ENCODE measurements at places on chromosomes 1 and 21.
A peak's percentile ranks its signal among the peaks of the same experiment; 100 is the strongest.

DNA sequence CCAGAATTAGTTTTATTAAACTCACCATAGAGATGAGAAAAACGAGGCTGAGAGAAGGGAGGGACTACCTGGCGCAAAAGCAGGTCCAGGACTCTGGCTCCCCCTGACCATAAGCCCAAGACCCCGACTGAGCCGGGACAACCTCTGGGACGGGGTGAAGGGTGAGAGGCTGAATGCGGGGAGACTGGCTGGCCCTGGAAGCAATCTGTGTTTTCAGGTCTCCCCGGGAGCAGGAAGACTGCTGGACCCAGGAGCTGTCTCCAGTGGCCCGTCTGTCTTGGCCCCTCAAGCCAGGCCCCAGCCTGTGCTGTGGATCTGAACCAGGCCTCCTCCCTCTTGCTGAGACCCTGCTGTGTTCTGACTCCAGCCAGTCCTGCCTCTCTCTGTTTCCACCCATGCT, 240.8 kb downstream of the TRABD2B start:
- no peak for DNase-seq

DNA sequence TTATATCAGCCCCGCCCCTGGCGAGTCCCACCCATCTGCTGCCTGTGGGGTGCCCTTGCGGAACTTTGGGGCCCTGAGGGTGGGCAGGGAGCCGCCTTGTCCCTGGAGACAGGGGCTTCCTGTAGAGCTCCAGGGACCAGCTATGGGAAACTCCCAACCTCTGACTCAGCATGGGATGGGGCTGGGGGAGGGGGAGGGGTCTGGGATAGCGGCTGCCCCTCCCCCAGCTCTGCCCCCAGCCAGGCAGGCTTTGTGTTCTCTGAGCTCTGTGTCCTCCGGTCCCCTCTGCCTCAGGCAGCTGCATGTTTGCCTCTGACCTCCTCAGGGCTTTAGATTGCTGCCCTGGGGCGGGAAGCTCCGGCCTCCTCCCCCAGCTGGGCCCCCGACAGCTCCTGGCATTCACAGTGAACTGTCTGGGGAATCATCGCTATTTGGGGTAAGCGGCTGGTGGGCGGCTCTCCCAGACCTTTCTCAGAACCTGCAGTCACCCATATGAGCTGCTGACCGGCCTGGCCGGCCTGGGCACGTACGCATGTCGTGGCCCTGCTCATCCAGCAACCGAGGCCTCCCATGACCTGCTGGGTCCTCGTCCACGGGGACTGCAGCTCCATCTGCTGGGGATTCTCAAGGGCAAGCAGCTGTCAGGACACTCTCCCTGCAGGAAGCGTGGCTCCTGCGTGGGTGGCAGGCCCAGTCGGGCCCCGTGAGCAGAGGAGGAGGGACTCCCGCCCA, 17.1 kb downstream of the ARHGEF16 start:
- no peak for DNase-seq

DNA sequence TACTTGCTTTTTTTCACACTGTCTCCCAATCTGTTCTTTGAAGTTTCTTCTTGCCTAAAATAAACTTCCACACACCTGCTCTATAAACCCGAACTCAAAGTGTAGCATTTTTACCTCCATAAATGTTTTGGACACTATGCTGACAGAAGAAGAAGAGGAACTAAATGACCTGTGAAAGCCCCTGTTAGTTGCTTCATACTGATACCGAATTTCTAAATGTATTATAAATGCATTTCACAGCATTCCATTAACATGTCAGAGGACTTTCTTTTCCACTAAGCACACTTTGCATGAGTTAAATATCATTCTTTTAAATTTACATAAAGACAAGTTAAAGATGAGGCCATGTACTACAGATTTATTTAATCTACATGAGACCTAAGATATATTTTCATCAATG, 281.0 kb downstream of the SMYD3 start:
- DNase-seq: no peak

DNA sequence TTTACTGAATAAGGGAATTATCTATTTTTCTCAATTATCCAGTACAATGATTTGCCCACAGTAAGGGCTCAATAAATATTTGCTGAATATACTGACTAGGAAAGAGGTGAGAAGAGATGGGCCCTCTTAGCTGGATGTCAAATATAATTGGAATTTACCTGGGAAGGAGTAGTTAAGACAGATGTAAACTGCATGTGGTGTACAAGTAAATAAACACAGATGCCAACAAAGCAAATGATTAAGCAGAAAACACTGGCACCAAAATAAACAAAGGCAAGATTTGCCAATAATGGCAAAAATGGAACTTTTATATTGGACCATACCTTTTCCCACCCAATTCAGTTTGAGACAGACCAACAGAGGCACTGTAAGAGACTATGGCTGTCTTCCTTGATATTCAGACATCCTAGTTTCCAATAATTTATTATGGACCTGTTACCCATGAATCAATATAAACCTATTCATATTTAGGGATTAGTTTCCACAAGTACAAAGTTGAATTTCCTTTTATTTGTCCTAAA, 7.4 kb downstream of the PNRC2 start:
- no peak for DNase-seq

DNA sequence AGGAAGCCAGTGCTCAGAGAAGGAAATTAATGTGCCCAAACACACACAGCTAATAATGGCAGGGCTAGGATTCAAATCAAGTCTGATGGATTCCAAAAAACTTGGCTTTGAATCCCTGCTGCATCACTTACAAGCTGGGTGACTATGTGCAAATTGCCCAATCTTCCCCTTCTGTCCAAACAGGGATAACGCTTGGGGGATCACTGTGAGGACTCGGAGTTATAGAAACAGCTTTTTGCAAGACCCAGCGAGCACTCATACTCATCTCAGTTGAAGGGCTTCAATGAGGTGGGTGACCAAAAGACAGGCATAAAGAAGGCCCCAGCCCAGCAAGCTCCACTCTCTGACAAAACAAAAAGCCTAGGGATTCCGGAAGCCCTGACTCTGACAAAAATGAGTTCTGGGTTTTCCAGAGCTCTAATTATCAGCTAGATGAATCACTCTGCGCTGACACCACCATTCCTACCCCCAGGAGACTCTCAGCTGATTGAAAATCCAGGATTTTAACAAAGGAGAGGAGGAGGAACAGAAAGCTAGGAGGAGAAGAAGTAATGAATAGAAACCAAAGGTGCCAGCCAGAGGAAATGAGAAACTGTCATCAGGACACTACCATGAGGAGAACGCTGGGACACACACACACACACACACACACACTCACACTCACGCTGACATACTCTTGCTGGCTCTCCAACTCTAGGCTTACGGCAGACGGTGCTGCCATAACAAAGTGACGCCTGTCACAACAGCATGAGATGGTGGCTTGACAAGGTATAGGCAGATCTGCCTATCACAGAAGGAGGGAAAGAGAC, 1.6 kb upstream of the STK40 start:
- DNase-seq: no peak

DNA sequence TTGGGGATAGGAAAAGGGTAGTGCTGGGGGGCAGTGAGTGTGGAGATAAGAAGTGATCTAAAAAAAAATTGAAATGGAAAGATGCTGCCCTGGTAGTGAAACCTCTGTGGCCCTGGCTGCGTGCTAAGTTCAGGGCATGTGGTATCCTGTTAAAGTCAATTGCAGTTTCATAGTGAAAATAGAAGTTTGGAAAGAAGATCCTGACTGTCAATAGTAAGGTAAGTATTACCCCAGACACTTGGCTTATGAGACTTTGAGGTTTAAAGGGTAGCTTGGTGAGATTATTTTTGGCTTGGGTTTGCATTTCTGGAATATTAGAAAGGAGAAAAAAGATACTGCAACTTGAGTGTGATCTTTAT, 6.8 kb downstream of the ARID1A start:
- DNase-seq: no peak

- DNase-seq: no peak
Measured at GRCh38 chr21:35548904-35549615, 500.0 kb upstream of the RUNX1 start.

DNA sequence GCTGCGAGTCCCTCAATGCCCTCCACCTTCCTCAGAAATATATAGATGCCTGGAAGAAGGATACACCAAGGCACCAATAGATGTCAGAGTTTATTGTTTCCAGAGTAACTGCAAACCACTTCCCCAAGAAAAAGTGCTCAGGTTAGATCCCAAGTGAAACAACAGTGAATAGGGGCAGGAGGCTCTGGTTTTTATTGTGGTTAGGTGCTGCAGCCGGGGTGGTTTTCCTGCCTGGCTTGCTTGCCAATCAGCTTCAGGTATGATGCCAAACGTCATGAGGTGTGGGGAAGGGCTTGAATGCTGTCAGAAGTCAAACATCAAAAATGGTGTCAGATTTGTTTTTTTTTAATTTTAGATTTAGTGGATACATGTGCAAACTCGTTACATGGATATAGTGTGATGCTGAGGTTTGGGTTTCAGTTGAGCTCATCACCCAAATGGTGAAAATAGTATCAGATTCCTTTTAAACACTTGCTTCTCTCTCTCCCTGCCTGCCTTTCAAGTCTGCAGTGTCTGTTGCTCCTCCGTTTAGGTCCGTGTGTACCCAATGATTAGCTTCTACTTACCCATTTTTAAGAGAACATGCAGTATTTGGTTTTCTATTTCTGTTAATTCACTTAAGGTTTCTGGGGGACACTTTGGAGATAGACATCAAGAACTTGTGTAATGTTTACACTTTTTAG, 1317.0 kb downstream of the MRPL39 start:
- peak; percentile 25 for DNase-seq

- no peak for DNase-seq
Measured at GRCh38 chr1:15997076-15997585, 6.9 kb upstream of the SRARP start.

GRCh38 chr1:35646043-35646442, 4.7 kb upstream of the PSMB2 start:
- no peak for DNase-seq

GRCh38 chr1:13546791-13547190, 33.0 kb upstream of the LRRC38 start:
- no peak for DNase-seq

DNA sequence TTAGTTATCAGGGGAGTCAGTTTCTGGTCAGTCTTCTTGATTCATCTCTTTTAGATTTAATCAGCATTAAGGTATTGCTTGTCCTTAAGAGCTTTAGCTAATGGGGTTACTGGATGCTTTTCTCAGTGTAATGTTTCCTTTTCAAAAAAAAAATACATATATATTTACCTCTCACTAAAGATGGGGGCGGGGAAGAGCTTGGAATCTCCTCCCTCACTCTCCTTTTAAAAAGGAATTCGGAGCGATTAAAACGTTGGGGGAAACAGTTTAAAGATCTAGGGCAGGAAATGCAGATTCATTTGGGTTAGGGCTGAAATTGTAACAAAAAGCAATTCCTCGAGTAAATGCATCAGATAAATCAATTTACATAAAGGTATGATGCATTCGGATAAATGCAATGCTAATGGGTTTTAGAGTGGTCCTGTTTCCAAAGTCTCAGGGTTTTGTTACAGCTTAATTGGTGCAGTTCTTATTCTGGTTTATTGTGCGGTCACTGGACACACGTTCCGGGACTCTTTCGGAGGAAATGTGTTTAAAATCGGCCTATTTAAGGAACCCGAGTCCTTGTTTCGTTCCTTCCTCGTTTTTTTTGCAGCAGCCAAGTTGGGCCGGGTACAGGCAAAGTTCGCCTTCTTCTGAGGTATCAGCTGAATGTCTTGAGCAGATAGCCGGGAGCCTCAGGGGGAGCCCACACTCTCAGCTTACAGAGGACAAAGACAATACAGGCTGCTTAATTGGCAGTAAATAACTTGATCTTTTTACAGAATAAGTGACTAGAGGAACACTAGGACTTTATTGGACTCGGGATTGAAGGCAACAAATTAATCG, 1.6 kb downstream of the LMO4 start:
- no peak for DNase-seq

- DNase-seq: no peak
Measured at GRCh38 chr1:1470626-1471388, 758 bp upstream of the ATAD3B start.

DNA sequence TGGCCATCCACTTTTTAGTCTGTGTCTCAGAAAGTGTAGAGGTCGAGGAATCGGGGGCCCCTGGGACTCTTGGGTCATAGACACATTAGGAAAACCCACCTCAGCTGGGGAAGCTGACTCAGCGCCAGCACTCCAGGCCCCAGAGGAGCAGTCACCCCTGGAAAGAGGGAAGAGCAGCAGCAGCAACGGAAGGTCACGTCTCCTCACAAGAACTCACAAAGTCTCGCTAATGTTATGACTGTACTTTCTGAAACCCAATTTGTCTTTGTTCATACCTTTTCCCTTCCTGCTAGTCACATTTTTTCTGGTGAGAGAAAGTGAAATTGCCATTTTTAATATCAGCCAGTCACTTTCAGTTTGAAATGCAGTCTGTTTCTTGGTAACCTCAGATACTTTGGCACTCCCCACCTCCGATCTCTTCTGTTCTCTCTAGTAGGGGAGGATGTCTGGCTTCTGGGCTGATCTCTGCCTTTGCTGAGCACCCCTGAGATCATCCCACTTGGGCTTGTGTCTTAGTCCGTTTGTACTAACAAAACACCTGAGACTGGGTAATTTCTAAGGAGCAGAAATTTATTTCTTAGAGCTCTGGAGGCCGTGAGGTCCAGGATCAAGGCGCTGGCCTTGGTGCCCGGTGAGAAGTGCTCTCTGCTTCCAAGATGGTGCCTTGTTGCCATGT, 6.0 kb upstream of the NLRP3 start:
- no peak for DNase-seq

DNA sequence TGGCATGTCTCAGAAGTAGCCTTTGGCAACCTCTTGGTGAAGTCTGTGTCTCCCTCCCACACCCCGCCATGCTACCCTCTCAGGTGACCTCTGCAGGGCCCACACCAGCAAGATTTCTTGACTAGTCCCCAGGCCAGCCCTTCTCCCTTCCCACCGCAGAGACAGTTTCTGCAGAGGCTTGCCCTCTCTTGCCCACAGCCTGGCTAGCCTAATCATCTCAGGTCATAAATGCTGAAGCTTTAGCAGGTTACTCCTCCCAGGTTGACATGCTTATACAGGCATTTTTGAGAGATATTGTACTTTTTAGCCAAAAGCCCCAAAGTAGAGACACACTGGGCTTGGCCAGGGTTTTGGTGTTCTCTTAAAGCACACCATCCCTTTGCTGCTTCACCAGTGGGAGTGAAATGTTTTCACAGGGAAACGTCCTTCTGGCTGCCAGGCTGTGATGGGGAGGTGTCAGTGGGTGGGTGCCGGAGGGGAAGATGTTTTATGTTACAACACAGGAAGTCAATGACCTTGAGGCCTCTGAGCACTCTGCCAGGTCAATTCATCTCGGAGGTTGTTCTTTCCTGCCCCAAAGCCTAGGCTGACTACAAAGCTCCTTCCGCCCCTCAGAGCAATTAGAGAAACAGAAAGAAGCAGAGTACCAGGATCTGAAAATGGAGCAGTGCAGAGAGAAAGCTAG, 58.5 kb downstream of the STYXL2 start:
- no peak for DNase-seq

DNA sequence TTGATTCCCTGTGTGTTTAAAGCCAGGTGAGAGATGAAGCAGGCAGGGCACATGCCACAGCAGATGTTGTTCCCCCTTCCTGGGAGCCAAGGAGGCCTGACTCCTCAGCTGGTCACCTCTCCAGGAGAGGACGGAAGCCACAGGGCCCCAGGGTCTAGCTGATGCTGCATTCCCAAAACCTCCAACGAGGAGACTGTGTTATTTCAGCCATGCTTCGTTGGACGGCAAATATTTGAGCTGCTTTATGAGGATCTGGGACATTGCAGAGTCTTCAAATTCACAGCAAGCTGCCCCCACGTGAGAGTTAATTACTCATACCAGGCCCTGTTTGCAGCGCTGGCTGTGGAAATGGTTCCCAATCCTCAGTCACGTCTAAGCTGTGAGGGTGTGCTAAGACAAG, 85.3 kb downstream of the CDC7 start:
- DNase-seq: no peak

- DNase-seq: peak; percentile 30
Measured at GRCh38 chr1:206770531-206771337, at the start of gene IL19. Gene IL19, plus strand, starts transcription at chr1:206770773. Its CDS starts 65,890 bp downstream, at chr1:206836663.

GRCh38 chr1:24566236-24566867, 10.5 kb downstream of the NCMAP start:
- no peak for DNase-seq

Data from activated CD8-positive, alpha-beta memory T cell treated with anti-CD3 and anti-CD28 coated beads, Interleukin-2, amount 50 U/mL, for 4 hours (primary cell).